ENCODE measurements at places on chromosomes 11 and 22. TPM values are rescaled to one million over a fixed set of nuclear protein-coding genes. Genes with fewer than 3 reads are reported as not detected.

GRCh38 chr22:22786301-22787115, 101.1 kb upstream of the IGLL5 start:
- no peak for ATAC-seq

- ATAC-seq, result peak; percentile 41
Measured at GRCh38 chr11:17906436-17906835, 106.4 kb downstream of the SERGEF start.

- no peak for ATAC-seq
Measured at GRCh38 chr11:35721651-35722282, 59.2 kb downstream of the TRIM44 start.

CRYAB gene
- 19.6 TPM for total RNA-seq

- no peak for ATAC-seq
Measured at GRCh38 chr11:2951231-2952110, 22.3 kb upstream of the PHLDA2 start.

Measured in esophagus mucosa (tissue), 1 donor.